ENCODE measurements at places on chromosomes 16 and 17. TPM values are rescaled to one million over a fixed set of nuclear protein-coding genes. Genes with fewer than 3 reads are reported as not detected.

DNA sequence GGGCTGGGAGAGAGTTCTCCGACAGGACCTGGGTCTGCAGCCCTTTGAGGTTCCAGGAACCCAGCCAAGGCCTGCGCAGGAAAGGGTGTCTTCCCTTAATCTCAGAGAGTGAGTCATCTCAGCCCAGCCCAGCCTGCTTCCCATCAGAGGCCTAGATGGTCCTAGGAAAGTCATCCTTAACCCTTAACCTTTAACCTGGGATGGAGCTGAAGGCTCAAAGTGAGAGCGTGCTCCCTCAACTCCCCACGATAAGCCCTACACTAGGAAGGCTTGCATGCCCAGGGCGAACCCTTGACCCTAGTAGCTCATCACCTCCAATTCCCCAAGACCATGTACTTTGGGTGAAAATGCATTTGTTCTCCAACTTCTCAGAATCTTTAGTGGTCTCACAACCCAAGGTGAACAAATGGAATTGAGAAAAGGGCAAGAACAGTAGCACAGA lies 4.8 kb upstream of the ATXN7L3 start:
- no peak for DNase-seq

Gene SDK2
- polyA plus RNA-seq = 0.91 TPM

Gene MYH2
- 0.02 TPM for polyA plus RNA-seq

Gene CCDC144A
- 1.5 TPM for polyA plus RNA-seq

Gene PARD6A
- 5.0 TPM for polyA plus RNA-seq

DNA sequence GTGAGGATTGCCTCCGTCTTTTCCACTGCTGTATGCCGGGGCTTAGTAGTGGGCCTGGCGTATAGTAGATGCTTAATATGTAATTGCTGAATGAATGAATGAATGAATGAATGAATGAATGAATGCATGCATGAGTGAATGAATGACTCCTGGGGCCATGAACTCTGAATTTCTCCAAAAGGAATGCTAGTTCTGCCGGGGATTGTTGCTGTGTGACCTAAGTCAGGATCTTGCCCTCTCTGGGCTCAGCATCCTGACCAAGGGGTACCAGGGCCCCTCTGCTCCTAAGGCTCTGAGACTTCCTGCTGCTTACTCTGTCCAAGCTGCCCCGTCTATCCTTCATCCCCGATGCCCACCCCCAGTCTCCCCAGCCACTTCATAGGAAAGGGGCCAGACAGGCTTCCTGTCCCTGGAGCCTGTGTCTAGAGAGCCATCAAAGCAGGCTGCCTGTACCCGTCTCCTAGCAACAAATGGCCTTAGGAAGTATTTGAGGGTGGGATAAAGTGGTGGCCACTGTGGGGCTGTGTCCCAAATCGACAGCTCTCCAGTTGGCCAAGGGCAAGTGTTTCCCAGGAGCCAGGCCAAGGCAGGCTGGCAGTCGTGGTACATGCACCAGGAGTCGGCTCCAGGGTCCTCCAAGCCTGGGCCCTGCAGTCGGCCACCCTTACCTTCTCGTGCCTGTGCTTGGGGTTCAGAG lies 11.6 kb upstream of the MPRIP start:
- DNase-seq = peak; percentile 74

DNA sequence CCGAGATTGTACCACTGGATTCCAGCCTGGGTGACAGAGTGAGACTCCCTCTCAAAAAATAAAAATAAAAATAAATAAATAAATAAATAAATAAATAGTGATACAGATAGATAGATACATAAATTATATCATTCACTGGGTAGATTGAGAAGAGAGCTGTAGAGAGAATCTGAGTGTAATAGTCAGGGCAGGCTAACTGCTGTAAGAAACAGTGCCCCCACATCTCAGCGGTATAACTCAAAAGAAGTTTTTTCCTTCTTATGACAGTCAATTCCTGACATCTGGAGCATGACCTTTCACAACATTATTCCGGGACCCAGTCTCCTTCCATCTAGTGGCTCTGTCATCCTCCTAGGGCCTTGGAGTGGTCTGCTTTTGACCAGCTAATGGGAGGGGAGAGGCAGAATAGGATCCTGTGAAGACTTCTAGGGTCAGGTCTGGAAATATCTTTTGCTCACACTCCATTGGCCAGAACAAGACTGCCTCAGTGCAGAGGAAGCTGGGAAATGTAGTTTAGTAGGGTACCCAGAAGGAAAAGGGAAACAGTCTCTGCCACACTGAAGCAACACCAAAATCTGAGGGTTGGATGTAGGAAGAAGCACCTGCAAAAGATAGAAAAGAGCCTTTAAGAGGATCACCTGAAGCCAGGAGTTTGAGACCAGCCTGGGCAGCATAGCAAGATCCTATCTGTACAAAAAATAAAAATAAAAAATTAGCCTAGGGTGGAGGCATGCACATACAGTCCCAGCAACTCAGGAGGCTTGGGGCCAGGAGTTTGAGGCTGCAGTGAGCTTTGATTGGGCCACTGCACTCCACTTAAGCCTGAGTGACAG lies 3.0 kb upstream of the QPRT start:
- DNase-seq = no peak

GRCh38 chr17:8785547-8786413 lies 13.4 kb downstream of the MFSD6L start:
- DNase-seq = peak; percentile 84

Gene CTRB1
- polyA plus RNA-seq = 0.97 TPM

DNA sequence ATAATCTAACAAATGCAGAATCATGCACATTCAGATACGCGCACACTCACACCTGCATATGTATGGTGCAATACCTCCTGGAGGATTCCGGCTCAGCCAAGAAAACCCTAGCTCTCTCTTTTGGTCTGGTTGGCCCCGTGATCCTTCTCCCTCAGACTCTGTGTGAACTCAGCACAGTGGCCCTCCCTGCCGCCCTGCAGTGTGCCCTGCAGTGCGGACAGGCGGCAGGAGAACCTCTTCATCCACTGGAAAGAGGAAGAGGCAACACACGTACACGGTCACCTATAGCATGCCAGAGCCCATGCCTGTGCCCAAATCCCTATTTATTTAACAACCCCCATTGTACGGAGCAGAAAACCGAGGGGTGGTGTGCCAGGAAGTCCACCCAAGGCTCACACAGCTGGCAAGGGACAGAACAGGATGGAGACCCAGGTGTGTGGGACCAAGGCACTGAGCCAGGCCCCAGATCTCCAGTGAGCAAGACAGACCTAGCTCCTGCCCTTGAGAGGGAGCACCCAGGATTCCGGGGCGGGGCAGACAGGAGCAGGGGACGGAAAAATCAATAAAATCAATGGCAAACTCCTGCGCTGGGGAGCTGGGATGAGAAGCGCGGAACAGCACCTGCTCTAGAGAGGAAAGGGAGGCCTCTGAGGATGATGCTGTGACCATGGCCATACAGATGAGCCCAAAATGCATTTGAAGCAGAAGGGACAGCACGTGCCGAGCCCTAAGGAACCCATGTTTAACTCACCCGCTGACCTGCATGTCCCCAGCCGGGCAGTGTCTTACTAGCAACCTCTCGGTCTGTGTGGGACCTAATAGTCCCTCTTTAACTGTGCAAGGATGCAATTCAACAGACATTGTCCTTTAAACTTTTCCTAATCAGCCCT lies 54.7 kb upstream of the CIBAR2 start:
- DNase-seq = no peak

Gene IGF2BP1
- 0.06 TPM for polyA plus RNA-seq

Gene NKD1
- polyA plus RNA-seq = 2.3 TPM

DNA sequence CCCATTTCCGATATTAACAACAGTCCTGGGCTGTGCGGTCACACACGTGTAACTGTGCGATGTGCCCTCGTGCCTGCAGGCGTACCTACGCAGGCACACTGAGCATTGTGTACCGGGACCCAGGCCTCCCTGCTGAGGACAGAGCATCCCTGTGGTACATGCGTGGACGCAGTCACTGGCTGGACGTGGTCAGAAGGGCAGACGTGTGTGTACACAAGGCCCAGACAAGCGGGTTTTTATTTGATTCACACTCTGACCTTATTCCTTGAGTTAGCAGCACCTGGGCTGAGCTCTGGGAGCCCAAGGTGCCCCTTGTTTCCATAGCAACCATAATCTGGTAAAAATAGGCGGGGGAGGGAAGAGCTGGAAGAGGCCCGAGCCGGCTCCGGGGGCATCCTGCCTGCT lies 19.5 kb downstream of the RAP1GAP2 start:
- DNase-seq = no peak

Gene TLCD1
- 25.4 TPM for polyA plus RNA-seq

DNA sequence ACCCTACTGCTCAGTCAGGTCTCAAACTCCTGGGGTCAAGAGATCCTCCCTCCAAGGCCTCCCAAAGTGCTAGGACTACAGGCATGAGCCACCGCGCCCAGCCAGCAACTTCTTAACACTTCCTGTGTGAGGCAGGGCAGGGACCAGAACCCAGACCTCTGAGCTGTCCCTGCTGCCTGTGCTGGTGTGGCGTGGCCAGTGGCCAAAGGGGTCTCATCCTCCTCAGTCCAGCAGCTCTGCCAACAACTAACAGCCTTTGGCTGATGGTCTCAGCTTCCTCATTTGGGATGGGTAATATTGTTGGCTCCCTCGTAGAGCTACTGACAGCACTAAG lies 1.4 kb upstream of the LLGL1 start:
- DNase-seq = no peak

DNA sequence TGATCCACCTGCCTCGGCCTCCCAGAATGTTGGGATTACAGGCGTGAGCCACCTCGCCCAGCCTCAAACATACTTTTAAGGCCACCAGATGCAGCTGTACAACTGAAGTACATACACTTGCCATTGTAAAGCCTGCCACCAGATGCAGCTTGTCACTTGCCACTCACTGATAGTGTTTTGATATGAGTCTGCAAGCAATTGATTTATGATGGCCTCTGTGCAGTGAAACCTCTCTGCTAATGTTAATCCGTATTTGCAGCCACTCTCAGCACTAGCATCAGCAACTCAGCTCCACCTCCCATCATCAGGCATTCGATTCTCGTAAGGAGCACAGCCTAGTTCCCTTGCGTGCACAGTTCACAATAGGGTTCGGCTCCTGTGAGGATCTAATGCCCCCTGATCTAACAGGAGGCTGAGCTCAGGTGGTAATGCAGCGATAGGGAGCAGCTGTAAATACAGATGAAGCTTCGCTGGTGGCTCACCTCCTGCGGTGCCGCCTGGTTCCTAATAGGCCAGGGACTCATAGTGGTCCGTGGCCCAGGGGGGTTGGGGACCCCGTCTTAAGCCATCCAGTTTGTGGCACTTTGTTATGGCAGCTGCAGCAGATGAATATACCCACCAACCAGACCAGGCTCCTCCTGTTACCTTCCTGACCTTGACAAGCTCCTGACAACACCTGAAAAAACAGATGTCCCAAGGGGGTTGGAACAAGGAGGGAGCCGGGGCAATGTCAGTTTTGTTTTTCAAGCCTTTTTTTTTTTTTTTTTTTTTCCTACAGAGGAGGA lies 1.3 kb upstream of the HERPUD1 start:
- DNase-seq = peak; percentile 96

DNA sequence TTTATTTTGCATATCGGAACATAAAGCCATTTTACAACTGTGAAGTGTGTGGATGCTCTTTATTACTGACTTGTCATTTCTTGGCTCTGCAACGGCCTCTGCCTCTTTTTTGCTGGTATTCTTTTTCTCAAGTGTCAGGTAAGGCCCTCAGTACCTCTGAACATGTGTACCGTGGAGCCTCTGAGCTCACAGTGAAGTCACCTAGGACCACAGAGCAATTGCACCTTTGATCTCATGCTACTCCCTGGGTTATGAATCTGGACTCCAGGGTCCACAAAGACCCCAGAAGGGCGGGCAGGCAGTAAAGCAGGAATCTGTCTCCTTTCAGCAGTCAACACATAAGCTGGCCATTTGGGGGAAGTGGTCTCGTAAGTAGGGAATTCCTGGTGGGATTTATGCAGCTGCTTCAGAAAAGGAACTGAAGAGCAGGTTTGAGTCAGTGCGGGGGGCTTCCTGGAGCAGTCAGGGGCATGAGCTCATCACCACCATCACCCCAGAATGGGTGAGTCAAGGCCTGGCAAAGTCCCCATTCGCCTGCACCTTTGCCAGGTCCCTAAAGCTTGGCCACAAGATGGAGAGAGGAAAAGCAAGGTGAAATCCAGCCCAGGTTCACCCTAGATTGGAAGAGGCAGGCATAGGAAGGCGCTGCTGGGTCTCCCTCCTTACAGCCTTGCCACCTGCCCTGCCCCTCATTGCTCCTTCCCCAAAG lies 33.0 kb downstream of the TBX4 start:
- DNase-seq = no peak

Gene MYH13
- polyA plus RNA-seq = 0.02 TPM

GRCh38 chr16:75267631-75268264 lies 16.3 kb upstream of the BCAR1 start:
- DNase-seq = peak; percentile 53

DNA sequence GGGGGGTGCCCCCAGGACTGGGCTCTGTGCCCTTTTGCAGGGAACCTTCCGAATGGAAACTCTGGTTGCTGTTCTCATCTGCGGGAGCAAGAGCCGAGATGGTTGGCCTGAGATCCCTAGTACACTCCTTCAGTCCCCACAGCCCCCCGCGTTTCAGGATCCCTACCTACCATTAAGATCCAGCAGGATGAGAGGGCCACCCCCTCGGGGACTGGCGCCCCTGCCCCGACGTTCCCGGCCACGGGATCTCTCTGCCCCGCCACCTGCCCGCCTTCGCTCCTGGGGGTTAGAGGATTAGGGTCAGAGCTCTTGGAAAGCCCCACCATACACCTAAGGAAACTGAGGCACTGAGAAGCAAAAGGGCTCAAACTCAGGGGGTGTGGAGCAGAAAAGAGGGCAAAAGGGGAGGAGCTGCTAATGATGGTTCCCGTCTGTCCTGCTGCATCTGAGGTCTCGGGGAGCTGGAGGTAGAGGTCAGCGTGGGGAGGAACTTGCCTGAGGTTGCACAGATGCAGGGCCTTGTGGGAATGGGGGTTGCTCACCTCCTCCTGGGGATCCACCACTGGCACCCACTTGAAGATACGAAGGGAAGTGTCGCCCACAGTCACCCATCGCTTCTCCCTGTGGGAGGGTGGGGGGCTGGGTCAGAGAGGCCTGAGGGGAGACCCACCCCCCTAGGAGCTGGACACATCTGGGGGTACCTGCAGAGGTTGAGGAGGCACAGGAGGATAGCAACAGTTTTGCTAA lies 1.0 kb downstream of the BCL7C start:
- DNase-seq = no peak

Gene C16orf89
- polyA plus RNA-seq = 356 TPM

DNA sequence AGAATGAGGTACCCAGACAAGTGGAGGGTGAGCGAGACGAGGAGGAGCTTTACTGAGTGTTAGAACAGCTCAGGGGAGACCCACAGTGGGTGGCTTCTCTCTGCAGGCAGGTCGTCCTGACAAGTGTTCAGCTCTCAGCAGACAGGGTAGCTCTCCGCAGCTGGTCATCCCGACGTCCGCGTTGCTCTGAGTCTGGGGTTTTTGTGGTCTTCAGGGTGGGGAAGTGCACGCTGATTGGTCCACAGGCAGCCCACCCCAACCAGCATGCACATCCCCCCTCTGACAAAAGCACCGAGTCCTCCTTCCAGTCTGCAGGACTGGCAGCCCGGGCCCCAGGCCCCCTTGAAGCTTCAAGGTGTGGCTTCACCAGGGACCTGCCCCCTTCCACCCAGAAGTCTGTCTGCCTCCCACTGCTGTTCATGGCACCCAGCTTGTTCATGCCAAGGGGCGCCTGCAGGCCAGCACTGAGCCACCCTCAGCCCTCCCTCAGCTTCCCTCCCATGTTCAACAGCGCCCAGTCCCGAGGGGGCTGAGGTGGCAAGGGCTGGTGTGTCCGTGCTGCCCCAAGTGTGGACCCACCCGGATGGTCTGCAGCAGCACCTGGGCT lies 19.9 kb upstream of the WDR45B start:
- DNase-seq = no peak

Gene PRAC2
- polyA plus RNA-seq = not detected

All from lung (tissue), 17 donors.